ENCODE measurements at places on chromosomes 3 and 15.

GRCh38 chr15:66860844-66861243, 158.8 kb downstream of the SMAD6 start:
- no peak for DNase-seq

DNA sequence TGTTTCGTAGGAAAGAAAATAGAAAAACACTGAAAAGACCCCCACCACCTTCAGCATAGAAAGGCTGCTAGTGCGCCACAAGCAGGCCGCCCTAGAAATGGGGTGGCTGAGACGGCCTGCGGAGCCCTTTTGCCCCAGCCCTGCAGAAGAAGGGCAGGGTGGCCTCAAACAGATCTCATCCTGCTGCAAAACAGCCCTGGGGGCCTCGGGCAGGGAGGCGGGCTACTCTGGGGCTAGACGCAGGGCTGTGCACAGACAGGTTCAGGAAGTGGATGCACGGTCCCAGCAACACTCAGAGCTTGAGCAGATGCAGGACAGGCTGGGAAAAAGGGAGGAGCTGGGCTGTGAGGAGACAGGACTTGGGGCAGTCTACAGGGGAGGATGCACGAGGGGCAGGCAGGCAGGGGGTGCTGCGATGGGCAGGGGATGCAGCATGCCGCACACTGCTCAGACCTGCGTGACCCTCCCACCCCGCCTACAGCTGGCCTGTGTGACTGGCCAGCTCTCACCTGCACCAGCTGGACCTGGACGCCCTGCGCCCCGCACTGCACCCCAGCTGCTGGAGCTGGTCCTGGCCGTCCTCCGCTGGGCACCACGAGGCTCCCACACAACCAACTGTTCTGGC, 34.3 kb downstream of the ZXDC start:
- DNase-seq = no peak

DNA sequence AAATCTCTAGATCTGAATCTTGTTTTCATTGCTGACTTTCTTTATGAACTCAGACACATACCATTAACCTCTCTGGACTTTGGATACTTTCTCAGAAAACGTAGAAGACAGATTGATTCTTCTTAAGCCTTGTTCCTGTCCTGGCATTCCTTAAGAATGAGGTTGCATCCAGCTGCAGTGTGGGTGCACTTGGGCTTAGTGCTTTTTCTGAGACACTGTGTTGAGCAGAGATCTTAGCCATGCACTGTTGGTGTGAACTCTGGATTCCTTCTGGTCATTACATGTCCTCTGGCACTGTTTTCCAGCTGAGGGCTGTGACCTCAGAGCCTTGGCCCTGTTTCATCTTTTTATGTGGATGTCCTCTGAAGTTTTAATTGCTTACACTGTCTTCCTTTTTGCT, 428.3 kb downstream of the CNTN4 start:
- no peak for DNase-seq

- no peak for DNase-seq
These were observed 98.3 kb downstream of the ANO10 start for GRCh38 chr3:43523454-43524053.

GRCh38 chr15:52334491-52335160, 39.0 kb upstream of the MYO5C start:
- no peak for DNase-seq

DNA sequence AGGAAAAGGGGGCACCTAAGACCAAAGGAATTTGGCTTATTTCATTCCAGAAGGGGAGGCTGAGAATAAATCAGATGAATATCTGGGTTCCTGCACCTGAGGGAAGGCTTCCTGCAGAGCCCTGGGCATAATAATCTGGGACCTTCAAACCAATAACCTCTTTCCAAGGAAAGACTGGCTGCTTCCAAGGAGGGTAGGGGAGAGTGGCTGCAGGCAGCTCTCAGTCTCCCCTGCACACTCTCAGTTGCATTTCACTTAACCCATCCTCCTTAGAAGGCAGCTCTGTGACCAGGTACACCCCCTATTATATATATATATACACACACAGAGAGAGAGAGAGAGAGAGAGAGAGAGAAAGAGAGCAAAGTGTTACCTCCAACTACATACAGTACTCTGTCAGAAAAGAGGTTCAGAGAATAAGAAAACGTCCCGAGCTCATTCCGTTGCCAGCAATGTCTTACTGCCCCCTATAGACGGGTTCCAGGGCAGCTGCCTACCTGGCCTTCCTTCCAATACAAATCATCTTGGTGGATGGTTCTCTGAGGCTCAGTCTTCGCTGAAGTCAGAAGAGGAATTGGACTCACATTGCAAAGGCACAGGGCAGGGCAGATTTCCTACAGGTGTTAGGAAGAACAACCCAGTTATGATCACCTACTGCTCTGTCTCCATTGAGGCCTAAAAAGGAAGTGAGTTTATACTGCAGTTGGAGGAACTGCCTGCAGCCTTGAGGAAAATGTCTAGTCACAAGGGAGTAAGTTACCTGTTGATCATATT, 26.1 kb downstream of the CAPN3 start:
- no peak for DNase-seq

DNA sequence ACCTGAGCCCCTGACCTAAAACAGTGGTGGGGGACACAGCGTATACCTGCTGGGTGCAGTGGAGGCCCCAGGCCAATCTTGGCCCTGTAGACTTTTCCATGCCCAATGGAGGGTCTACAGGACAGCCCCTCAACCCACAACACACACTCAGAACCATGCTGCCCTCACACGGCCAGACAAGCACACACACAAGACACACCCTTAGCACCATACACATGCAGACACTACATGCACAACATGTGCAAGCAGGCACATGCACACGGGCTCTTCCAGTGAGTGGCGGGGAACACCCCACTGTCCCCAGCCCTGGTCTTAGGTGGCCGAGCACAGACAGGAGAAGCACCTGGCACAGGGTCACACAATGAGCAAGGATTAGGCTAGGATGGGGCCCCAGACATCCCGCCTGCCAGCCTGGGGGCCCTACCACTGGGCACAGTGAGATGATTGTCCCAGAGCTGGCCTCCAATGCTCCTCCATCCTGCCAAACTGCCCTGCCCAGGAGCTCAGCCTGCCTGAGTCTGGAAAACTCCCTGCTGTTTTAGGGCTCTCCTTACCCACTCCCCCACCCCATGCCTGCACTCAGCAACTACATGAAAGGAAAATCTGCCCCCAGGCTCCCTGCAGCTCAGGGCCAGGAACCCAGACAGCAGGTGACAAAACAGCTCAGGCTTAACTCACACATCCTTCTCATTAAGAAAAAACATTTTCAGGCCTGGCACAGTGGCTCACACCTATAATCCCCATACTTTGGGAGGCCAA, 15.8 kb downstream of the IQSEC1 start:
- no peak for DNase-seq
